ENCODE measurements at places on chromosomes 2 and 18.

DNA sequence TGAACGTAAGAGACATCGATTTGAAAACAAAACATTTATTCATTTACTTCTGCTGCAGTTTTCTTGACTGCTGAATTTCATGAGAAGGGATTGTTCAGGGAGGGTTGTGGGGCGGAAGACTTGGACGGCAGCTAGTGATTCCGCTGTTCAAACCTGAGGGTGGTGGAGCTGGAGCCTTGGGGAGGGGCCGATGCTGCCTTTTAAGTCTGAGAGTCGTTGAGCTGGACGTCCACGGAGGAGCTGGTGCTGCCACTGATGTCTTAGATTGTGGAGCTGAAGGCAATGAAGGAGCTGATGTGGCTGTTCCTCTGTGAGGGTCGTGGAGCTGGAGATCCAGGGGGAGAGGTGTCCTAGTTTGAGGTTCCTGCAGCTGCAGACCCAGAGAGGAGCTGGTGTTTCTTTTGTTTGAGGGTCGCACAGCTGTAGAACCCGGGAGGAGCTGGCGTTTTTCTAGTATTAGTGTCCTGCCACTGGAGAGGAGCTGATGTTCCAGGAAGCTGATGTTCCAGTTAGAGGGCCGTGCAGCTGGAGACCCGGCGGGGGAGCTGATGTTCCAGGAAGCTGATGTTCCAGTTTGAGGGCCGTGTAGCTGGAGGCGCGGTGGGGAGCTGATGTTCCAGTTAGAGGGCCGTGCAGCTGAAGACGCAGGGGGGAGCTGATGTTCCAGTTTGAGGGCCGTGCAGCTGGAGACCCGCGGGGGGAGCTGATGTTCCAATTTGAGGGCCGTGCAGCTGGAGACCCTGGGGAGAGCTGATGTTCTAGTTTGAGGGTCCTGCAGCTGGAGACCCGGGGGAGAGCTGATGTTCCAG, 150.9 kb downstream of the RTP5 start:
- DNase-seq = no peak

DNA sequence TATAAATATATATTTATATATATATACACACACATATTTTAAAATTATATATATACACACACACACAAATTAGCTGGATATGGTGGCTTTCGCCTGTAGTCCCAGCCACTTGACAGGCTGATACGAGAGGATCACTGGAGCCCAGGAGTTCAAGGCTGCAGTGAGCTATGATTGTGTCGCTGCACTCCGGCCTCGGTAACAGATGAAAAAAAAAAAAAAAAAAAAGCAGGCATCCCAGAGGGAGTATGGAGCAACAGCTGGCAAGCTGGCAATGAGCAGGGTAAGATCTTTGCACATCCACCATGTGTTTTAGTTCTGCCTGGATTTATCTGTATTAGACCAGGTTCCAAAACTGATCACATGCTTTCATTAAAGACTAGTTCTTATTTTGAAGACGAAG, 170.1 kb downstream of the MAP2 start:
- no peak for DNase-seq

- DNase-seq = no peak
These were observed 84.2 kb upstream of the SEC11C start for GRCh38 chr18:59055345-59056032.

DNA sequence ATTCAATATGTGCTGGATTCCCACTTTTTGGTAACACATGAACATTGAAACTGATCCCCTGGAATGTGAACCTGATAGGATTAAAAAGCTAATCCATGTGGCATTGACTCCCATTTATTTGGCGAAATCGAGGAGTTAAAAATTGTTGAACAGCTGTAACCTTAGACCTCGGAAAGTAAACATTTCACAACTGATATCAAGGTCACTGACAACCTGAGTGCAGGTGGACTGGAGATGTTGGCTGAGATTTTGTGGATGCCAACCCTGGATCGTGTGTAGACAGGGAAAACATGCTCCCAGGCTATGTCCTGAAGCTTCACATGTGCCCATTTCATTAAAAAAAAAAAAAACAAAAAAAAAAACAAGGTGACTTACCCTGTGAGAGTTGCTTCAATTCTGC, 204.8 kb downstream of the SETBP1 start:
- no peak for DNase-seq

- DNase-seq = no peak
These were observed 88.1 kb upstream of the ZEB2 start for GRCh38 chr2:144607891-144608521.

DNA sequence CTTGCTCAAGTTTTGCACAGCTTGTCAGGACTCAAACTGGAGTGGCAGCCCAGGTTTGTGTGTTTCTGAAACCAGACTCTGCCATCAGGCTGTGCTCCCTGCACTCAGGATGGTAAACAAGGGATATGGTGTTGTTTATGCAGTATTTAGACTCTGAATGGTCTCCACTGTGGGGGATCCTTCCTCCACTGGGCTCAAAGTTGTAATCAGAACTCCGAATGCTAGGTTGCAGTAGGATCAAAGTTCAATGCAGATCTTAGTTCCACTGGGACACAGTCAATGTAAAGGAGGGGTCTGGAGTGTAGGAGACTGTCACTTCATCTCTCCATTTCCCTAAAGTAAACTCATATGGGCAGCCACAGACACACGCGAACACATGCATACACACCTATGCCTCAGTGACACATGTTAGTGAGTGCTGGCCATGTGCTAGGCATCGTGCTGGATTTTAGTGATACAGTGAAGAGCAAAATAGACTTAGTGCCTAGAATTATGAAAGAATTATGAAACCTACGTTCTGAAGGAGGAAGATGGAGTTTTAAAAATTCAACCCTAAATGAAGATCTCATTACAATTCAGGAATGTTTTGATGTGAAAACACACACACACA, 6.1 kb downstream of the IL18R1 start:
- DNase-seq = no peak

DNA sequence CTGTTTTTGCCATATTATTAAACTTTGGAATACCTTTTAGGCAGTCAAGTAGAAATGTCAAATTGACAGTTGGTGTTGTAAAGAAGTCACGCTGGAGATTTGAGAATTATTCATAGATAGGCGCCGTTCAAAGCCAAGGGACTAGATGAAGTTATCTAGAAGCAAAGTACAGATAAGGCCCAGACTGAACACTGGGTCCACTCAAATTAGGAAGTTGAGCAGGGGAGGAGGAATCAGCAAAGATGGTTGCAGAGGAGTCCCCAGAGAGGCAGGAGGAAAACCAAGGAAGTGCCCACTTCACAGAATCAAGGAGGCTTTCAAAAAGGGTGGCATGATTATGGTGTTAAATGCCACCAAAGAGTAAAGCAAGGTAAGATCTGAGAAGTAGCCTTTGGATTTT, 9.6 kb upstream of the ALS2 start:
- no peak for DNase-seq

DNA sequence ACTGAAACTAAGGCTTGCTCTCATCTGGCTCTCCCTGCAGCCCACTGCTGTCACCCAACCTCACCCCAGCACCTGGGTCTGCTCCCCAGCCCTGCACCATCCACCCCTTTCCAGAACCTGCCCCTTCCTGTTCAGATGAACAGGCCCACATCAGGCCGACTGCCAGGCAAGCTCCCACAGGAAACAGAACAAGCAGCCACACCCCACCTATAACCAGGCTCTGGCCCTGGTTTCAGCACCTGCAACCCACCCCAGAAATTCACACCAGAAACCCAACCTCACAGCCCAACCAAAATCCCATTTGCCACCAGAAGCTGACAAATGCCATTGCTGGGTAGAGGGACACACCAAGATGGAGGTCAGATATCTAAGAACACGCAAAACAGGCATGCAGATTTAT, 159.2 kb upstream of the ID2 start:
- DNase-seq = no peak

DNA sequence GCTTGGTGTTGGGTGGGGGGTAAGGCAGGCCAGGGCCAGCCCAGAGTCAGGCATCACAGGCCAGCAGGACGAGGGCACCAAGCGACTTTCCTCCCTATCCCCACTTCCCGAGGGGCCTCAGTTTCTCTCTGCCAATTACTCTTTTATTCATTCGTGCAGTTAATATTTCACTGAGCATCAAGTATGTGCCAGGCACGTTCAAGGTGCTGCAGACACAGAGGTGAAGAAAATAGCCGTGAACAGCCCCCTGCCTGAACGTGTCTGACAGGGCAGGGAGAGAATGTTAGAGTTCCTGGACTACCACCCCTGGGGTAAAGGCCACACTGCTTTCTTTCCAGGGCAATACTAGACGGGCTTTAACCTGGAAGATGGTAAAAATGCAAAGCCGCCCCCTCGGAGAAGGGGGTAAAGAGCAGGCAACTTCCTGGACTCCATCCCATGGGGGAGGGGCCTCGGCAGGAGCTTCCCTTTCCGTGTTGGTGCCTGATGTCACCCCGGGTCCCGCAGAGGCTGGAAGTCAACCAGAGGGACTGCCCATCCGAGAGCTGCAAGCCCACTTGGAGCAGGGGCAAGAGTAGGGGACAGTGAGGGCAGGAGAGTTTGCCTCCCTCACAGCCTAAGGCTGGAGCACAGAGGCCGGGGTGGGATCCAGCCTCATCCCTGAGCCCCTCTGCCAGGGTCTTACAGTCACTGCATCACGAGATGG, 47.1 kb downstream of the CENPO start:
- no peak for DNase-seq

GRCh38 chr2:150232871-150233270, 254.6 kb downstream of the RND3 start:
- DNase-seq = no peak

GRCh38 chr2:136305517-136306192, 187.7 kb upstream of the CXCR4 start:
- peak; percentile 18 for DNase-seq

GRCh38 chr2:121598087-121598486, 51.2 kb downstream of the CLASP1 start:
- no peak for DNase-seq

DNA sequence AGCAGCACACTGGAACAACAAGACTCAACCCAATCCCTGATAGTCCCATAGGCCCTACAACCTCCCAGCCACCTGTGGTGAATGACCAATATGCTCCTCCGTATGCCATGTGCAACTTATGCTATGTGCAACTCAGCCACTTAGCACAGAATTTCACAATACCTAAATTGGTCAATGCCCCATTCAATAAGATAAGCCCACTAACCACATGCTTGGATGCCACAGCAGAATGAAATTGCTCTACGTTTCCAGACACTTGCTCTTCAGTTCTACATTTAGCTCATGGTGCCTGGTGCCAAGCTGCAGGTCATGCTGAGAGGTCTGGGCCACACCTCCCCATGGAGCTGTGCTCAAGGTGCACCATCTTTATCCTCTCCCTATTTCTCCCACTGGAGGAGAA, 159.8 kb downstream of the EN1 start:
- no peak for DNase-seq

GRCh38 chr2:186820303-186820702, 28.7 kb downstream of the ZSWIM2 start:
- no peak for DNase-seq

- DNase-seq = peak; percentile 4
These were observed 106.4 kb downstream of the POLR1A start for GRCh38 chr2:85999061-85999831.

- DNase-seq = no peak
These were observed 54.8 kb upstream of the LPIN2 start for GRCh38 chr18:3067722-3068121.

GRCh38 chr2:30681022-30681421, 126.2 kb downstream of the CAPN13 start:
- DNase-seq = no peak

DNA sequence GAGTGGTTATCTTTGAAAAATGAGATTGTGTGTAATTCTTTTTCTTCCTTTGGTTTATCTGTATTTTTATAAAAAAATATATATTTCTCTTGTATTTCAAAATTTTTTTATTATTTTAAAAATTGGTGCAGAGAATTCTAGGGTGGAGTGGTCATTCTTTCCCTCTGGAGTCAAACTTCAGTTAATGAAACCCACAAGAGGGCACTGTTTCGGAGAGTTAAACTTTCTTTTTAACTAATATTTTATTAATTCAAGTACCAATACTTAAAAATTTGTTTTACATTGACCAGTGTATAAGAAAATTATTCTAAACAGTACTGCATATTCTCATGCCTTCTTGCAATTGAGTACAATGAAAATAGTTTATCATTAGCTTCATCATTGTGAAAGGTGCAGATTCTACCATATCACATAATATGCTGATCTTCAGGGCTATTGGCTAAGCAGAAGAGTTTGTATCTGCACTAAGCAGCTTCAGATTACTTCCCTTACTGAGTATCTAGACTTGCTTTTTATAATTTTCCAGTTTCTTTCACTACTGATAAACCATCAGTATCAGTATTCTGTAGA, 50.1 kb downstream of the HS1BP3 start:
- no peak for DNase-seq

DNA sequence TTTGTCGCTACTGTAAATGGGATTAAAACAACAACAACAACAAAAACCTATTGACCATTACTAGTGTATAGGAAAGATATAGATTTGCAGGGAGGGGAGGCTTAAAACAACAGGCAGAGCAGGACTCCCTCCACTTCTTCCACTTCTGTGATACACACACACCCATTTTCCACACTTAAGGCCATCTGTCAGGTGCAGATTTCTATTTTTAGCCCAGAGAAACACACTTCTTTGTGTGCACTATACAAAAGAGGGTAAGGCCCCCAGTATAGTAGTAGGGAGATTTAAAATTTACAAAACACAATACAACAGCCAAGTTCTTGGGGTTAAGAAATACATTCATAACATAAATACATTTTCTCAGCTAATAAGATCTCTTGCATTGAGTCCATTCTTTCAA, 22.4 kb downstream of the PTPN2 start:
- no peak for DNase-seq

DNA sequence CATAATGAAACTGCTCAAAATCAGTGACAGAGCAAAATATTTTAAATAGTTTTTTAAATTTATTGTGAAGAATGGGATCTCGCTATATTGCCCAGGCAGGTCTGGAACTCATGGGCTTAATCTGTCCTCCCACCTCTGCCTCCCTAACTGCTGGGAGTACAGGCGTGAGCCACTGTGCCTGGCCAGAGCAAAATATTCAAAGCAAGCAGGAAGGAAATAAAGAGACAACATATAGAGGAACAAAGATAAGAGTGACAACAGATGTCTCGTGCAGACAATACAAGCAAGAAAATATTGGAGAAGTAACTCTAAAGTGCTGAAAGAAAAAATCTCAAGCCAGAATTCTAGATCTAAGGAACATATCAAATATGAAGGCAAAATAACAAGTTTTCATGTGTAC, 5.0 kb upstream of the SCLY start:
- DNase-seq = no peak

DNA sequence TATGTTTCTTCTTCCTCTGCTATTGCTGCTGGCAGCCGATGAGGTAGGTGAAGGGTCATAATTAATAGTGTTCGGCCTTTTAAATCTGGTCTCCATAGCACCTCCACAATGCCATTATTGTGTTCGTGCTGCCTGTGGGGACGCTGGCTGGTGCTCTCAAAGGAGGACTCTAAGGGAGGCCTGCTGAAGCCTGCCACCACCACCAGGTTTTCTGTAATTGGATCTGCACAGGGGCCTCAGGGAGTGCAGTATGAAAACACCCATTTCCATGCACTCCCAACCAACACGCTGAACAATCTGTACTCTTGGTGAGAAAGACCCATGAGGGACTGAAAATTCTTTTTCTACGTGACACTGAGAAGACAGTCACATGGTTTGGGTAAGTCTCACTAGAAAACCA, 17.6 kb upstream of the CLIP4 start:
- DNase-seq = no peak

Measured in stimulated activated CD8-positive, alpha-beta memory T cell treated with anti-CD3 and anti-CD28 coated beads, Interleukin-7, amount 100 ng/mL, for 1 hour (primary cell).